Frontal cortex (tissue), 4 donors: ENCODE measurements at places on chromosomes 6 and 20. TPM values are rescaled to one million over a fixed set of nuclear protein-coding genes. Genes with fewer than 3 reads are reported as not detected.

GRCh38 chr20:537983-538382 lies 5.6 kb downstream of the CSNK2A1 start:
- no peak for DNase-seq

DNA sequence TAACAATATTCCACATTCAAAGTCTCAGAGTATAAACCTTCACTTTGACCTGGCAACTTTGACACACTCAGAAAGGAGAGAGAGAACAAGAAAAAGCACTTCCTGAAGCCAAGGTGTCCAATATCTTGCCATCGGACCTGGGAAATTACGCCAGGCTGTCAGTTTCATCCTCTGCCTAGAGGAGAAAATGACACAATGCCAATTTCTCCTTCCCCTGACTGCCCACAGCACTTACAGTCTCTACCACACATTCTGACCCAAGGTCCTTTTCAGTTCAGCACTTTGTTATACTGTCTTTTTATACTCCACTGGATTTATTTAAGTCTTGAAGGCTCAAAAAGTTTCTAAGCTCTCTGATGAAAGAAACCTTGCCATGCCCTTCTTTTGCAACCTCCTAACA lies 250.4 kb downstream of the GMPR start:
- DNase-seq, result no peak

GRCh38 chr6:83152913-83153312 lies 40.2 kb downstream of the PGM3 start:
- no peak for DNase-seq

DNA sequence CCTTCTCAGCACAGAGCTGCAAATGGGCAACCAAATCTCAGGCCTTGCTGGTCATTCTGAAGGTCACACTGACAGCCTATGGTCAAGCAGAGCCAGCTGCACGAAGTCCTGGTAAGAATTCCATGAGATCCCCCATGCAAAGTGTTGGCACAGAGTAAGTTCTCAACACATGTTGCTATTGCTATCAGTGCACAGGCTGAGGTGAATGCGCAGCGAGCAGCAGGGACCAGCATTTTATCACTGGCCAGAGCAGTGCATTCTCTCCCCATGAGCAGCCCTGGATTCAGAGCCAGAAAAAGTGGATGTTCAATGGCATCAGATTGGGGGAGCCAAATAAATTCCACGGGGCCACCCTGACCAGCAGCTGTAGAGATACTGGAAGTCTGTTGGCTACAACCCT lies 44.1 kb upstream of the TOP1 start:
- DNase-seq, result no peak

GRCh38 chr20:14556206-14556605 lies 218.8 kb upstream of the FLRT3 start:
- DNase-seq, result no peak

DNA sequence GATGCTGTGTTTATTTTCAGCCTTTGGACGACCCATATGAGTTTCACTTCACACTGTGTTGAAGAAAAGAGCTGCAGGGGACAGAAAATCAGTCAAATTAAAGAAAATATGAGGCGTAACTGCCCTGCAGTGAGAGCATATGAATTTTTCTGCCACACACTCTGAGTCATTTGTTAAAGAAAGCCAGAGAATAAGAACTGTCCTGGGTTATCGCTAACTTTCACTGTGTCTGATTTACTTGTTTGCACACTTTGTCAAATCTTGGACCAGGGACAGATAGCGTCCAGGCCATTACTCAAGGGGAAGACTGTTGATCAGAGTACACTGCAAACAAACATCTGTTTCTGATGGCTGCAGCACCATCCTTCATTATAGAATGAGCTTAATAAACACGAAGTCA lies 126.8 kb upstream of the AGPAT4 start:
- DNase-seq, result no peak

DNA sequence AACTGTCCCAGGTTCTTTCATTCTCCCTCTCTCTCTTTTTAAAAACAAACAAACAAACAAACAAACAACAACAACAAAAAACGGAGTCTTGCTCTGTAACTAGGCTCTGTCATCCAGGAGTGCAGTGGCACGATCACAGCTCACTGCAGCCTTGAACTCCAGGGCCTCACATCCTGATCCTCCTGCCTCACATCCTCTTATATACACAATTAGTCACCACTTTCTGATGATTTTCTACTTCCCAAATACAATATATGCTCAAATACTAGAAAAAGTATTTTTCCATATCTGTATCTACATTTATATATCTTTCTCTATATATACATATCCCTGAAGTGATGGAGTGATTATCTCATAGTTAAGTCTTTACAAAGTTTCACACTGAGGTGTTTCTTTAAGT lies 170.7 kb downstream of the EPHA7 start:
- no peak for DNase-seq

GRCh38 chr6:166987930-166988329 lies 11.3 kb upstream of the CEP43 start:
- DNase-seq, result no peak

DNA sequence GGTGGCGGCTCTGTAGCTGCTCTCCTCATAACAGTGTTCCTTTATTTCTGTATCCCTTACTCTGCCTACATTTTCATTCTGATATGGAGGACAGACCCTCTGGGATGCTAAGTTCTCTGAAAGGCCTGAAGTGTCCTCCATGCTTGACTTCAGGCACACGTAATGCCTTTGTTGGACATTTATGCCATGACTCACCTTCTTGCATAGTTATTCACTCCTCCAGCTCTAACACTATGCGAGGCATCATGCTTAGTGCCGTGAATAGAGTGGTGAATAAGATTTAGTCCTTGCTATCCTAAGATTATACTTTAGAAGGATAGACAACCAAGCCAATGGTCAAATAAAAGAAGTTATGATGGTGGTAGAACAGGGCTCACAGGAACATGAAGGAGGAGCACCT lies 760.9 kb upstream of the FLRT3 start:
- no peak for DNase-seq

GRCh38 chr20:49284818-49285217 lies 7.0 kb upstream of the ZNFX1 start:
- no peak for DNase-seq

GRCh38 chr6:117018771-117019170 lies 141.7 kb downstream of the RFX6 start:
- no peak for DNase-seq

- no peak for DNase-seq
These were observed 12.1 kb upstream of the MRPS18A start for GRCh38 chr6:43699564-43700186.

DNA sequence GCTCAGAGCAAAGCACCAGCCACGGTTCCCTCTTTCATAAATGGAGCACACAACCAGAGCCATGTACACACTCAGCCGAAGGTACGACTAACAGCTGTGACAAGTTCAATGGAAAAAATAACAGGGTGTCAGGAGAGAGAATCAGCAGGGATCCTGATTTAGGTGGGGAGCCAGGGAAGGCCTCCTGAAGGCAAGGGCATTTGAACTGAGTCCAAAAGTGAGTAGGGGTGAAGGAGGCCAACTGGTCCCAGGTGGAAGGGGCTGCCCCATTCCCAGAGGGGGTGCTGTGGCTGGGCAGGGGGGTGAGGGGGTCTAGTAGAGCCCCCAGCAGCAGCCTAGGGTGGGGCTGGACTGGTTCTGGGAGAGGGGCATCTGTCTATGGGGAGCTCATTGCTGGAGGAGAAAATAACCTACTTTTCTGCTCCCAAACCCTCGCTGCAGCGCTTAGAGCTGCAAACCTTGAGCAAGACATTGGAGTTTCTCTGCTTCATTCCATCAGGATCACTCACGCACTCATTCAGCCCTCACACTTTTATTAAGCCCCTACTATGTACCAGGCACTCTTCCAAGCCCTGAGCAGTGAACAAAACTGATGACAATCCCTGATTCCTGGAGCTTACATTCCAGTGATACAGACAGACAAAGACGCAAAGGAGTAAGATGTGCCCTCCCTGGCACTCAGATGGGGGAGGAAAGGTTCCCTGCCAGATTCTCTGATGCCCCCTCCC lies 113.5 kb downstream of the TOX2 start:
- DNase-seq, result no peak

Gene CD93
- 10.6 TPM for total RNA-seq

Gene PTGIS
- total RNA-seq, result 7.7 TPM
